ENCODE measurements at places on chromosomes 7 and 10. TPM values are rescaled to one million over a fixed set of nuclear protein-coding genes. Genes with fewer than 3 reads are reported as not detected.

Gene GRID2IP
- polyA plus RNA-seq, result 1.5 TPM

Gene CUBN
- polyA plus RNA-seq, result 272 TPM

Gene SPDYE6
- 6.7 TPM for polyA plus RNA-seq

Gene IFIT1B
- 0.21 TPM for polyA plus RNA-seq

Gene COL13A1
- polyA plus RNA-seq, result 19.1 TPM

Gene HOXA3
- polyA plus RNA-seq, result 49.7 TPM

Measured in left renal cortex interstitium (tissue), 4 donors.